ENCODE measurements at places on chromosomes 5 and 9. TPM values are rescaled to one million over a fixed set of nuclear protein-coding genes. Genes with fewer than 3 reads are reported as not detected.

The LHX6 gene
- 0.26 TPM for total RNA-seq

The RNF14 gene
- 78.0 TPM for total RNA-seq

The BHMT2 gene
- total RNA-seq = not detected

The SPINK4 gene
- total RNA-seq = not detected

The PCDHB3 gene
- total RNA-seq = 0.42 TPM

The STOML2 gene
- 209 TPM for total RNA-seq

The PIP5KL1 gene
- 5.7 TPM for total RNA-seq

The HEMGN gene
- total RNA-seq = not detected

The PCDHB8 gene
- total RNA-seq = not detected

The PDGFRB gene
- 0.07 TPM for total RNA-seq

The PCDHGC3 gene
- total RNA-seq = 31.7 TPM

The HMCN2 gene
- not detected for total RNA-seq

The PCDHA9 gene
- 0.25 TPM for total RNA-seq

The ORM2 gene
- total RNA-seq = not detected

The MUSK gene
- total RNA-seq = not detected

The NEUROG1 gene
- not detected for total RNA-seq

The CD72 gene
- 1.8 TPM for total RNA-seq

The SLC46A2 gene
- not detected for total RNA-seq

The UAP1L1 gene
- 3.7 TPM for total RNA-seq

The CFAP90 gene
- not detected for total RNA-seq

The CFAP77 gene
- total RNA-seq = not detected

The DPM2 gene
- total RNA-seq = 41.5 TPM

The CSF1R gene
- 1.6 TPM for total RNA-seq

The RMI1 gene
- total RNA-seq = 6.9 TPM
